ENCODE measurements at places on chromosomes 6 and 20.

GRCh38 chr6:112155886-112156285 lies 68.5 kb downstream of the FAM229B start:
- no peak for DNase-seq

GRCh38 chr6:63690221-63690620 lies 54.6 kb downstream of the PHF3 start:
- DNase-seq = no peak

GRCh38 chr6:20565342-20565741 lies 31.1 kb downstream of the CDKAL1 start:
- no peak for DNase-seq

DNA sequence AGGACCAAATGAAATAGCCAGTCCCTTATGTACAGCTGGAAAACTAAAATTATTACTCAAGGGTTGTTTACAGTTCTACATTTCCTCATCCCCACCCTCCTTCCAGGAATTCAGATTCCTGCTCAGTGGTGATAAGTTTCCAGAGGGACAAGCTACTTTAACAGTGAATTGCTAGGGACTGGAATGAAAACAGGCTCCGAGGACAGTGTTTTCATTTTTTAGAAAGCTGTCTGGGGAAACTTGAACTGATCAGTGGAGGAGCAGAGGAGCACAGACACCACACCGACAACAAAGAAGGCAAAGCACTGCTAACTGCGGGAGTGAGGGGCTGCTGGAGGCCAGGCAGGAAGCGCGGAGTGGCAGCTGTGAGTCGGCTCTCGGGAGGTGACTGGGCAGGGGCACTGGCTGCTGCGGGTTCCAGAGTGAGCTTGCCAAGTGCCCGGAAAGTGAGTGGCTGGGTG lies 322.2 kb downstream of the ESR1 start:
- peak; percentile 32 for DNase-seq

GRCh38 chr6:130676077-130676772 lies 151.0 kb upstream of the SMLR1 start:
- peak; percentile 35 for DNase-seq

GRCh38 chr6:147117580-147117979 lies 86.6 kb upstream of the STXBP5 start:
- no peak for DNase-seq

GRCh38 chr6:37382994-37383765 lies 29.4 kb downstream of the RNF8 start:
- DNase-seq = no peak

GRCh38 chr20:37500311-37500710 lies 20.7 kb upstream of the NNAT start:
- DNase-seq = no peak

- DNase-seq = no peak
Measured at GRCh38 chr6:4518506-4518905, 257.7 kb upstream of the CDYL start.
